ENCODE measurements at places on chromosomes 3 and 15.
A peak's percentile ranks its signal among the peaks of the same experiment; 100 is the strongest.

- DNase-seq: no peak
Observed at GRCh38 chr15:45287390-45287956, 35.4 kb downstream of the SLC28A2 start.

DNA sequence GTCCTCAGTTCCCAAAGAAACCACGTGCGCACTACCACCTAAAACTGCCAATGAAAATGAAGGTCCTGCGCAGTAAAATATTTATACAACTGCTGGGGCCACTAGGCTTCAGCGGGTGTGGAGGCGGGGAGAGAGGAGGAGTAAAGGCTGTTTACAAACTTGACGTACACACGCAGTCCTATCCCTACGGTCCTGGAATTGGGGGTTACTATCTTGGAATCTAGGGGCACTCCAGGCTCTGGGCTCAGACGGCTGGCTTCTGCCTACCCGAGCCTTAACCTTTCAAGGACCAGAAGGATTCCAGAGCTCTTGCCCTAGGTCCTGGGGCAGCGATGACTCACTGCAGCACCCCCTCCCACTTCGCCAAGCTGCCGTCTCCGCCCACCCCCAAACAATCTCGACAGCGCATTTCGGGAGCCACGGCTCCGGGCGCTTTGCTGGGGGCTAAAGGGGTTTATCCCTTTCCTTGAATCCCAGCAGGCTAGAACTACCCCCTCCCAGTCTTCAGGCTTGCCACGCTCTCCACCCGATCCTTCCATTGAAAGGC, 3.0 kb downstream of the ADAMTS9 start:
- no peak for DNase-seq

DNA sequence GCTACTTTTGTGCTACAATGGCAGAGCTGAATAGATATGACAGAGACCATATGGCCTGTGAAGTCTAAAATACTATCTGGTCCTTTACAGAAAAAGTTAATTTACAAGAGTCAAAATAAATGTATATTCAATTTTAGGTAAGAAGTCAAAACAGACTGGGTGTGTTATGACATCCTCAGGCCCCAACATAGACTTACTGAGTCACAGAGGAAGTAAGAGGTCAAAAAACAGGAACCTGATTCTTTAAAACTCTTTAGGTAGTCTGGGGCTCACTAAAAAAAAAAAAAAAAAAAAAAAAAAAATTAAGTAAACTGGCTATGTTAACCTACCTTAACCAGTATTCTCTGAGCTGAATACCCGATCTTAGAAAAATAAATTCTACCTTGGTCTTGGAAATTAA, 13.1 kb downstream of the DNAAF4 start:
- DNase-seq: peak; percentile 65

- no peak for DNase-seq
Observed at GRCh38 chr3:51978143-51978502, 3.3 kb downstream of the ABHD14A start.

DNA sequence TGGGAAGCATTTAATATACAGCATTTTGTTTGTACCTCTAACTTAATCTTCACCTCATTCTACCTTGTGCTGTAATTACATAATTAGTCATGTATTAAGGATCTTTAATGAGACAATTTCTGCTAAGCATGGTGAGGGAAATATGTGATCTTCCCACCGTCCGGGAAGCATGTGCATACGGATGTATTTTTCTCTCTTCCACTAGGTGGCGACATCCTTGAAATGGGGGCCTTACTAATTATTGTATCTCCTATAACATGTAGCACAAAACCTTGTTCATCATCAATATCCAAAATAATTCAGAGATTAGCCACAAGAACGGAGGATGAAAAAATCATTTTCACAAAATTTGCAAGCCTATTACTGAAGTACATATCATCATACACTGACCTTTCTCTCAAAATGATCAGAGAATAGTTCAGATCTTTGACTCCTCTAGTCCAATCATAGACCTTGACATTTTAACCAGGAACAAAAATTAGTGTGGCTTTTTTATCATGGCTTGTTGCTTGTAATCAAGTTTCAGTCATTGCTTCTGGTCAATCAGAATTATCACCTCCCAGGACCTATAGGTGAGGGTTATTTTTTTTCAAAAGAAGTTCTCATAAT, 148.9 kb upstream of the GBE1 start:
- peak; percentile 70 for DNase-seq

DNA sequence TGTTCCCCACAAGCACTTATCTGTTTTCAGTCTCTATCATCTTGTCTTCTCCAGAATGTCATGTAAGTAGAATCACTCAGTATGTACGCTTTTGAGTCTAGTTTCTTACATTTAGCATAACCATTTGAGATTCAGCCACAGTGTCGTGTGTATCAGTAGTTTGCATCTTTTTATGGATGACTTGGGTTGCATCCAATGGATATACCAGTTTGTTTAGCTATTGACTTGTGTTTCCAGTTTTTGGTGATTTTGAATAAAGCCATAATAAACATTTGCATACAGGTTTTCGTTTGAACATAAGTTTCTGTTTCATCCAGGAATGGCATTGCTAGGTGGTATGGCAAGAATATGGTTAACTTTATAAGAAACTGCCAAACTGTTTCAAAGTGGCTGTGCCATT, 12.1 kb downstream of the GRIP2 start:
- DNase-seq: no peak

DNA sequence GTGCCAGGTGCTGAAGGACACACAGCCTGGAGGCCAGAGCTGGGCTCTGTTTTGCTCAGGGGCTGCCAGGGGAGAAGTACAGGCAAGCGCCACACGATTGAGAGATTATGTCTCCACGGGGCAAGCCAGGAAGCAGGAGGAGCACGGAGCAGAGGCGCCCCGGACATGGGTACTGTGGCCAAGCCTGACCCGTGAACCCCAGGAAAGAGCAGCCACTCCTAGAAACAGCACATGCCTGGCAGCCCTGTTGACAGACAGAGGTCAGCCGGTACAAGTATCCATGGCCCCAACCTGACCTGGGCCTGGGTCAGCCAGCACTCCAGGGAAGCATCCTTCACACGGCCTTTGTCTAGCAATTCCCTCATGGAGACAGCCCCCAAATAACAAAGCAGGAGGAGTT, 89.4 kb downstream of the ADAMTS17 start:
- DNase-seq: no peak

- no peak for DNase-seq
Observed at GRCh38 chr3:127105587-127105986, 87.3 kb upstream of the PRR23E start.

DNA sequence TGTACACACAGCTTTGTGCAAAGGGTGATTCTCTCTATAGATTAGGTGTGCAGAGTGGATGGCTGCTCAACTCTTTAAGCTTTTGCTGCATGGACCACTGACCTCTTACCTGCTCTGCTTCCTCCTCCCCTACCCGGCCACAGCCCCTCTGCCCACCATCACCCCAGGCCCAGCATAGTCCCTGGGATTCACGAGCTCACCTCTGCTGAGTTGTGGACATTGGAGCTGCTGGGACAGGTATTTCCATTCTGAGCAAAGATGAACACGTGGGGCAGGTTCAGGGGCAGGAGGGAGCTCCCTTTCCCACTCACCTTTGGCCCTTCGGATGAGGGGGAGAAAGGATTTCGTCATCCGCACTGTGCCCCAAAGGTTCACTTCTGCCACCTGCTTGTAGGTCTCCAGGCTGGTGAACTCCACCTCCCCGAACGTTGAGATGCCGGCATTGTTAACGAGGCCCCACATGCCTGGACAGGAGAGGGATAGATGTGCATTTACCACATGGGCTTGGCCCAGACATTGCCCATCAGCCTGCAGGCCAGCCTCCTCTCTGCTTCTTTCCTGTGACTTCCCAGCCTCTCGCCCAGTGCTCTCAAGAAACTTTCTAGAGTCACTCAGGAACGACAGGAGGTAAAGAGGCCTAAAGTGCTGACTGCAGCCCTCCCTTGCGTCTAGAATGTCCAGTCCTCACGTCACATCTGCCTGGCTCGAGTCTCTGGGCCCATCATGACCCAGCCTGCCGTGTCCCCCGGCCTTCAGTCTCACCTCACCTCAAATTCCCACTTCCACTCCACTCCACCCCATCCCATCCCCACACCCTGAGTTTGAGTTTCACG, 41.6 kb downstream of the BDH1 start:
- DNase-seq: no peak

DNA sequence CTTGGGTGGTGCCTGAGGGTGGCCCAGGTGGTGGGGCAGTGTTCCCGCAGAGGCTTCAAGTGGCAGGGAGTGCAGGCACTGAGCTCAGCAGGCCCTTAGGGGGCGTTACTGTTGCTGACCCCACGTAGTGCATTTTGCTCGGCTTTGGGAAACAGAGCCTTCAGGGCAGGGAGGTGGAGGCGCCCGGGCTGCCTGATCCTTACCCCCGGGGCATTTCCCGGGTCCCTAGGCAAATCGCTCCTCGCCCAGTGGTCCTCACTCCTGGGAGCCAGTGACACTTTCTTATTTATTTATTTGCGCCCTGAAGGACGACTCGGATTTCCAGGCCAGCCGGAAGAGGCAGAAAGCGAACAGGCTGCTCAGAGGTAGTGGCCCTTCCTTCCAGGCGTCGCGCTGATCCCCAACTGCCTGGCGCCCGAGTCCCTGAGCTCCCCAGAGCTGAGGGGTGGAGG, 10.1 kb upstream of the FOXB1 start:
- no peak for DNase-seq

- DNase-seq: no peak
Observed at GRCh38 chr3:27639271-27639670, 82.9 kb downstream of the EOMES start.

DNA sequence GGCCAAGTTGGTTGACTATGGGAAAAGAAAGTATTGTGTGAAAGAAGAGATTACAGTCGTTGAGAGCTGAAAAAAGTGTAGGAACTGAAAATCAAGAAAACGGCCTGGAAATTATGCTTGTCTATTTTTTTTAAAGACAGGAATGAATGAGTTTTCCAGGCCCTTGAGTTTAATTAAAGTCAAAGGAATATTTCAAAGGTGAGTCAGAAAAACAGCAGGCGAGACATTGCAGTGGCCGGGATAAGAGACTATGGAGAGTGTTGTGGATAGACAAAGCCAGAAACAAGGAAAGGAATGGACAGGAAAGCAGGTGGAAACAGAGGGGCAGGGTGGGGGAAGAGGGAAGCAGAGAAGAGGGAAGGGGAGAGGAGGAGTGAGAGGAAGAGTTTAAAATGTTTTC, 275.1 kb upstream of the LRTM1 start:
- no peak for DNase-seq

DNA sequence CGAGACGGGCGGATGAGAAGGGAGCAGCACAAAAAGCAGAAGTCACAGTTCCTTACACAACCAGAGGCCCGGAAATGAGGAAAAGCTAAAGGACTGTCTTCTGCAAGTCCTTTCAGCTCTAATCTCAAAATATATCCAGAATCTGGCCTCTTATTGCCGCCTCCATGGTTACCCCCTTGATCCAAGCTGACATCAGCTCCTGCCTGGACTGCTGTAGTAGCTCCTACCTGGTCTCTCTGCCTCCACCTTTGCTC, 324.0 kb upstream of the ROPN1 start:
- peak; percentile 65 for DNase-seq

DNA sequence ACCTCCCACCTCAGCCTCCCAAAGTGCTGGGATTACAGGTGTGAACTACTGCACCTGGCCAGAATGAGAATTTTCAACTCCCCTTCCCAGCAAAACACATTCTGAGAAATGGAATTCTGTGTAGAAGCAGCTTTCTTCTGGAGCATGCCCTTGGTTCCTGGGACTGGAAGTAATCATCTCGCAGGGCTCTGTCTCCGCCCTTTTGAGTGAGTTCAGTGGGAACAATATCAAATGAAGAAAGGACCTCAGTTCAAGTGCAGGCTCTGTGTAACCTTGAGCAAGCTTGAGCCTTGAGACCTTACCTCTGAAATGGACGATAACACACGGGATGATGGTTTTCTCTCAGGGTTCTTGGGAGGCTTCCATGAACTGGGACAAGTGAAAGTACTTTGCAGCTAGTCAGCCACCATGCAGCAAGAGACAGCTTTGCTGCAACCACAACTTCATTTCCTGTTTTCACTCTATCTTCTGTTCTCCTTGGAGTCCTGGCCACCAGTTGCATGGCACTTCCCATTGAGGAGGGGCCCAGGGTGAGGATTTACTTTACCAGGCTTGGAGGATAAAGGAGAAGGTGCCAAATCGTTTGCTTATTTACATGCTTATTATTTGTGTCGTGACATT, 35.7 kb upstream of the IGF1R start:
- DNase-seq: peak; percentile 53

DNA sequence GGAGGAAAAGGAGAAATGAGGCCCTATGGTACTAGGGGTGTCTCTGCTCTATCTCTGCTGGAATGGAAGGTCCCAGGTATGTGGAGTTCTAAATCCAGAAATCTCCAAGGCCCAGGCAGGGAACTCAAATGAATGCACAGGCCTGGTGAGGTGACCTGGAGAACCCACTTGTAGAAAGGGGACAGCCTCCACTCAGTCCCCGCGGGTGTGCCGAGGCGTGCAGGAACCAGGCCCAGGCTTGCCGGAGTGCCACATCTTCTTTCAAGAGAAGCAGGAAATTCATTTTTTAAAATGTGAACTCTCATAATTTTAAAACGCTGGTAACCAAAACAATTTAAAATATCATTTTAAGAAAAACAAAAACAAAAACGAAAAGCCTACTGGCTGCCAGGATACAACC, 32.2 kb upstream of the ADCY5 start:
- no peak for DNase-seq

GRCh38 chr3:8366219-8366810, 135.3 kb upstream of the LMCD1 start:
- no peak for DNase-seq

- DNase-seq: no peak
Observed at GRCh38 chr3:143751643-143752178, 96.6 kb downstream of the SLC9A9 start.

DNA sequence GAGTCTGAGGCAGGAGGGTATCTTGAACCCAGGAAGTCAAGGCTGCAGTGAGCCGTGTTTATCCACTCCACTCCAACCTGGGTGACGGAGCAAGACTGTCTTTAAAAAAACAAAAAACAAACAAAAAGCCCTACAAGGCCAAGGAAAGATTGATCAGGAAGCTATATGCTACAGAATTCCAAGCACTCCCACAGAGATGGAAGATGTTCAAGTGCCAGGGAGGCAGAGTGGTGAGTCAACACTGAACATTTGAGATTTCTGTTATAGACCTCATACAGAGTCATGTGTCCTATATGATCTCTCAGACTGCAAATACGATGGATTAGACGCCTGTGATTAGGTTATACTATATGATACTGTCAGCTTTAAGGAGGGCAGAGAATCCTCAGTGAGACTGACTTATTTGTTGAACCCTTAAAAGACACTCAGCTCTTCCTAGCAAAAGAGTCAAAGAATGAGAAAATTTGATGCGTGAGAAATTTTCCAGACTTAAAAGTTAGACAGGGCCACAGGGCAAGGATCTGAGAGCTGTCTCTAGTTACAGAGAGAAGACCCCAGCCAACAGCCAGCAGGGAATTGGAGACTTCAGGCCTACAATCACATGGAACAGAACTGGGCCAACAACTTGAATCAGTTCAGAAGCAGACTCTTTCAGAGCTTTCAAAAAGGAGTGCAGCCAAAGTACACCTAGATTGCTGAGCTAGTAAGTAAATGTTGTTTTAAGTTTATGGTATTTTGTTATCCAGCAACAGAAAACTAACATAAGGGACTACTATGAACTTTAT, 107.6 kb downstream of the PIK3CB start:
- no peak for DNase-seq

- peak; percentile 76 for DNase-seq
Observed at GRCh38 chr3:155744010-155744625, 753 bp downstream of the PLCH1 start.

- DNase-seq: no peak
Observed at GRCh38 chr15:51243774-51244173, 94.6 kb downstream of the CYP19A1 start.
